ENCODE measurements at places on chromosomes 7 and 10.
A peak's percentile ranks its signal among the peaks of the same experiment; 100 is the strongest.

DNA sequence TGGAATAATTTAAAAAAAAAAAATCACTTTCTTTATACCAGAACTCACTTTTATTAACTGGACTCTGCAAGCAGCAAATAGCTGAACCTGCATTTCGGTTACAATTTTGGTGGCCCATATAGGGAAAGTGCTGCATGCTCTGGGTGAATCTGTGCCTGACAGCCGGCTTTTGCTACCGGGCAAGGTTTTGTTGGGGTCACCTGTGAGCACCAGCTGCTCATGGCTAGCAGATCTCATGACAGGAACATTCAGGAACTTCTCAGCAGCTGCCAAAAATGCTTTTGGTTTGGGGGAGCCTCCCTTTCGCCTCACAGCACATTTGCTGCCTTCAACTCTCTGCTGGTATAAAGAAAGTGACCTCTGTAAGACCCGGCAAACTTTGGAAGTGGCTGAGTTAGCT, 13.2 kb upstream of the CREB3L2 start:
- DNase-seq, result no peak

DNA sequence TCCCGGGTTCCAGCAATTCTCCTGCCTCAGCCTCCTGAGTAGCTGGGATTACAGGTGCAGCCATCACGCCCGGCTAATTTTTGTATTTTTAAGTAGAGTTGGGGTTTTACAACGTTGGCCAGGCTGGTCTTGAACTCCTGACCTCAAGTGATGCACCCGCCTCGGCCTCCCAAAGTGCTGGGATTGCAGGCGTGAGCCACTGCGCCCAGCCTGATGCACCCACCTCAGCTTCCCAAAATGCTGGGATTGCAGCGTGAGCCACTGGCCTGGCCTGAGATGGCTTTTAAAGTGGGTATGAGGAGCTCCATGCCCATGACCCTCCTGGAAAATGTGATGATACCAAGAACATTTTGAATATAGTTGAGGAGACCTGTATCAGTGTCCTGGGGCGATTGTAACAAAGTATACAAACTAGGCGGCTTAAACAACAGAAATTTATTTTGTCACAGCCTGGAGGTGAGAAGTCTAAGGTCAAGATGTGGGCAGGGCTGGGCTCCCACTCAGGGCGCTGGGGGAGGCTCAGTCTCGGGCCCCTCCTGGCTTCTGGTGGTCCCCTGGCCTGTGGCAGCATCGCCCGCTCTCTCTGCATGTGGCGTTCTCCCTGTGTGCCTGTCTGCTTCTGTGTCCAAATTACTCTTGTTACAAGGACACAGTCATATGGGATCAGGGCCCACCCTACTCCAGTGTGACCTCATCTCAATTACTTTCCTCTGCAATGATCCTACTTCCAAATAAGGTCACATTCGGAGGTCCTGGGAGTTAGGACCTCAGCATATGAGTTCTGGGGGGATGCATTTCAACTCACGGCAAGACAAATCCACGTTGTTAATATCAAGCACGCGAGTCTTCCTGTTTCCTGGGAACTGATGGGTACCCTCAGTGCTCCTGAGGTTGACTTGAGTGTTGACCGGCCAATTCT, 108.8 kb downstream of the ACTR3B start:
- DNase-seq, result no peak

DNA sequence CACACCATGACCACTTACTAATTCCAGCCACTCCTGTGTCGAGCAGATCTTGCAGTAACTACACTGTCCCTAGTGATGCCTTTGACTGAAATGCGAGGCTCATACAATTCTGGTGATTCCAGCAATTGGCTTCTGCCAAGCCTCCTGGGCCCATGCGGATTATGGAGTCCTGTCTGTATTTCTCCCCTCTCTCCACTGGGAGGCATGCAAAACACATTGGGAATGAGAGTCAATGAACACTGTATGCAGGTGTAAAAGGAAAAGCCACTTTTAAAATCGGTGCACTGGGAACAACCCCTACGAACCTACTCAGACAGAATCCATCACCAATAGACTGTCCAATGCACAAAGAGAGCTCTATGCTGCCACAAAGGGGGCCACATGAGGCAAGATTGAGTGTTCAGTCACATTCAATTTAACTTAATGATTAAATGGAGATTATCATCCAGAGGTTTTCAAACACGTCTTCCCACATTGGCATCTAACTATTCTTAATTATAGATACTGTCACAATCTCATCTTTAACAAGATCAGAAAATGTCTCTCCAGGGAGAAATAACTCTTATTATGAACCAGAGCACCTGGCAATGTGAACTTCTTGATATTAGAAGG, 550.6 kb downstream of the GLRX3 start:
- DNase-seq, result peak; percentile 34

GRCh38 chr10:102502337-102503151, at the start of gene ACTR1A:
ACTR1A (minus strand) TSS chr10:102502712; CDS start chr10:102502647, 65 bp downstream.
- peak; percentile 97 for DNase-seq

- no peak for DNase-seq
Observed at GRCh38 chr10:130959752-130960195, 351.7 kb downstream of the TCERG1L start.

- no peak for DNase-seq
Observed at GRCh38 chr7:108535257-108535656, 9.3 kb upstream of the PNPLA8 start.

DNA sequence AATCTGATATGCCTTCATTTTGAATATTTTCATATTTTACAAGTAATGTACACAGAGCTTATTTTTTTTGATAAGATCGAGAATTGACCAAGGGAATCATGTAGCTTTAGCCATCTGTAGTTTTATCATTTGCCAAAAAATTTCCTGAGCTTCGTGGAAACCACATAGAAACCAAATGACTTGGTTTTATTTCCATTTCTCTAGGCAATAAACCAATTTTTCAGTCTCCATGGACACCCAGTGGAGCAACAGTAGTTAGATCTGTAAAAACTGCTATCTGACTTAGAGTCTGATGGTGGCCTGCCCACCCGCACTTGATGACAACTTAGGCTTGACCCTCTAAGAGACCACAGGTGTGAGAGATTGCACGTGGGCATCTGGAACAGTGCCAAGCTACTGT, 127.8 kb upstream of the CDK6 start:
- DNase-seq, result no peak

DNA sequence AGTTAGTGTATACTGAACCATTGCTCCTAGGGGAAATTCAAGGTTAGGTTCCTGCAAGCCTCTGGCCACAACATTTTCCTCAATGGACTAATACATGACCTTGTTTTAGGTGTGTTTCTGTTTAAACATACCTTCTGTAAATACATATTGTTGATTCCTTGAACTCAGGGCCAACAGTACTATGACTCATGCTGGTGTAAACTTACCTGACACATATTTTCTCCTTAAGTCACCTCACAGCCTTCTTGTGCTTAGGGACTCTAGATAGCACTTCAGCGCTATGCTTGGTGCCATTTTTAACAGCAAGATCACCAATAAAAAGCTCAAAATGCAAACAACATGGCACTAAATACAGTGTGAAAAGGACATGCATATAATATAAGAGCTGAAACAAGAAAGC, 176.4 kb downstream of the TAX1BP1 start:
- DNase-seq, result no peak

DNA sequence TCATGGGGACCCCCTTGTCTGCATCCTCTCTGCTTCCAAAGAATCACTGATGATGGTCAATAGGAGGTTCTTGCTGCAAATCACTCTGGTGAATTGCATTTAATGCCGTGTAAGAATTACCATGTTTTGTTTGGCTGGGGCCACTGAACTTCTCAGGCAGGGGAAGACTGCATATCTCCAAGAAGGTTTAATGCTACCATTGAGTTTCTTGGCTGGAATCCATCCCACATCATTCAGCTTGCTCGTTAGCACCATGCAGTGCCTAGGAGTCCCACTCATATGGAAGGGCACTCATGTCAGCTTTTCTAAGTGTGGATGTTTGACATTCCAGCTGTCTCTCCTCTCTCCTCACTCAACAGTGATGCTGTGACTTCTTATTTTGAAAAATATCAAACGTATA, 50.2 kb upstream of the BAMBI start:
- DNase-seq, result no peak

- peak; percentile 20 for DNase-seq
Observed at GRCh38 chr7:94907811-94908322, 473 bp downstream of the PPP1R9A start.

DNA sequence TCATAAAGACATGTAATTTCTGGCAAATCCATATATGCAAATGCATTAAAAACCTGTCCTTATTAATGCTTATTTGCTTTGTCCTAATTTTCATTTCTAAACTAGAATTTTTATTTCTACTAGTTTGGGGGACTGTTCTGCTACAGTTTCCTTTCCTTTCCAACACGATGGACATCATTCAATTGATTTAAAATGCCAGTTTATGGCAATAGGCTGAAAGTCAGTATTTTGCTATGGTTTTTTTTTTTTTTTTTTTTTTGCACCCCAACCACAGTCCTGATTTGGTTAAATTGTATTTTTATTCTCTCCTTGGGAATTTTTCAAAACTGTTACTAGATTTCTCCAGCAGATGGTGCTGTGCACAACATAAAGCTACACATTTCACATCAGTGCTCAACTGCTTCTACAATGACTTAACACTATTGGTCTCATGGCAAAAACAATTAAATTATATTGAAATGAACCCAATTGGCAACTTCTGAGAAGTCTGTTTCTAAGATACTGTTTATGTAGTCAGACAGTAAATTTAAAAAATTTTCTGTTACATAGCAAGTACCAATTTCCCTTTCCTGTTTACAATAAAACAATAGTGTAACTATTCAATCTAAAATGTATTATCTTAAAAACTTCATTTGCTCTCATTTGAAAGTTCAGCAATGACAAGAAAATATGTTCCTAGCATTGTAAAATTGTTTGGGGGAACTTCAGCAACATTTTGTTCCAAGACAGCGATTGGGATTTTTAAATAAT, 193.8 kb upstream of the CCDC6 start:
- DNase-seq, result peak; percentile 14

DNA sequence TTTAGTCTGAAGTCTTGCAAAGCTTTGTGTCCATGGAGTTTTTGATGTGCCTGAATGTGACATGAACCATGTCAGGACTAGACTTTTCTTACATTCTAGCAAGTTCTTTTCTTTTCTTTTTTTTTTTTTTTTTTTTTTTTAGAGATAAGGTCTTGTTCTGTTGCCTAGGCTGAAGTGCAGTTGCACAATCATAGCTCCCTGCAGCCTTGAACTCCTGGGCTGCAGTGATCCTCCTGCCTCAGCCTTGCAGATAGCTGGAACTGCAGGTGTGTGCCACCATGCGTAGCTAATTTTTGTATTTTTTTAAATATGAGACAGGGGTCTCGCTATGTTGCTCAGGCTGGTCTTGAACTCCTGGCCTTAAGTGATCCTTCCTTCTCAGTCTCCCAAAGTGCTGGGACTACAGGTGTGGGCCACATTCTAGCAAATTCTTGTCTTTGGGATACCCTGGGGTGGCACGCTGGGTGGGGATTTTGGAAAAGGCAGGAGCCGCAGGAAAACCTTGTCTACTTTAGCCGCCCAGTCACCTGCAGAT, 152.8 kb downstream of the SVIL start:
- no peak for DNase-seq

GRCh38 chr10:13453896-13454295, 74.9 kb downstream of the BEND7 start:
- no peak for DNase-seq

GRCh38 chr10:59854571-59854970, 51.8 kb downstream of the CCDC6 start:
- DNase-seq, result no peak

GRCh38 chr7:46179061-46179610, 258.1 kb upstream of the IGFBP3 start:
- no peak for DNase-seq

DNA sequence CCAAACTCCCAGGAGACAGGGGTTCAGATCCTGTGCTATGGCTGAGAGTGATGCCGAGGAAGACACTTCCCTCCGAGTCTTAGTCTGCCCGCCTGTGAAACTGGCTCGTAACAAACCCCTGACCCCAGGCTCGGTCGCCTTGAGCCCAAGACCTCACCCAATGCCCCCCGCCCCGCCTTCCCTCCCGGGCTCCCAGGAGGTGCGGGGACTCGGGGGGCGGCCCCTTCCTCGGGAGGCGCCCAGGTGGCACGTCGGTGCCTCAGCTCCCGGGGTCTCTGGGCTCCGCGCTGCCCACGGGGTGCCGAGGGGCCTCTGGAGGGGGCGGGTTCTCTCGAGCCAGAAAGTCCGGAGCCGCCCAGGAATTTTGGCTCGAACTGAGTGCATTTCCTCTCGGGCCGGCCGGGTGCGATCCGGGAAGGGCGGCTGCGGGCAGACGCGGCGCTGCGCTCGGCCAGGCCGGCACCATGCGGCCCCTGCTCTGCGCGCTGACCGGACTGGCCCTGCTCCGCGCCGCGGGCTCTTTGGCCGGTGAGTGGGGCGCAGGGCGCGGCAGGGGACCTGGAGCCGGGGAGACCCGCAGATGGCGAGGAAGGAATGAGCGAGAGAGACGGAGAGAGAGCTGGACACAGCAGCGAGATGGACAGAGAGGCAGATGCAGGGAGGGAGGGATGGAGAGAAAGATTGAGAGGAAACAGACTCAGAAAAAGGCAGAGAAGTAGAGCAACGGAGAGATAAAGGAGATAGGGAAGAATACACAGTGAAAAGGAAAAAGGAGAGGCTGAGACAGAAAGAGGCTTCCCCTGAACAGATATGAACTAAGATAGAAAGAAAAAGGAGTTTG, at the start of gene PLAC9:
TSS of gene PLAC9 (plus strand) at position 432 of the 841 bp plus-strand sequence. CDS start at position 465, 33 bp downstream.
- DNase-seq, result no peak

DNA sequence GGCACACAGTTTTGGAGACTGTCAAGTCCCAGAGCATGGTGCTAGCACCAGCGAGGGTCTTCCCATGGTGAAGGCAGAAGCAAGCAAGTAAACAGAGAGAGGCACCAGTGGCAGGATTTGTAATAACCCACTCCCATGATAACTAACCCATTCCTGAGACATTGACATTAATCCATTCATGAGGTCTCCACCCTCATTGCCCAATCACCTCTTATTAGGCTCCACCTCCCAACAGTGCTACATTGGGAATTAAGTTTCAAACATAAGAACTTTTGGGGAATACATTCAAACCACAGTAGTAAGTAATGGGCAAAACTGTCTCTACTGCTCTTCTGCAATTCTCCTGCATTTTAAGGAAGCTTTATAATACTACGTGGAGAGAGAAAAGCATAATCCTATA, 193.6 kb downstream of the CACNA2D1 start:
- DNase-seq, result no peak

- no peak for DNase-seq
Observed at GRCh38 chr10:15901889-15902288, 41.6 kb upstream of the MINDY3 start.

DNA sequence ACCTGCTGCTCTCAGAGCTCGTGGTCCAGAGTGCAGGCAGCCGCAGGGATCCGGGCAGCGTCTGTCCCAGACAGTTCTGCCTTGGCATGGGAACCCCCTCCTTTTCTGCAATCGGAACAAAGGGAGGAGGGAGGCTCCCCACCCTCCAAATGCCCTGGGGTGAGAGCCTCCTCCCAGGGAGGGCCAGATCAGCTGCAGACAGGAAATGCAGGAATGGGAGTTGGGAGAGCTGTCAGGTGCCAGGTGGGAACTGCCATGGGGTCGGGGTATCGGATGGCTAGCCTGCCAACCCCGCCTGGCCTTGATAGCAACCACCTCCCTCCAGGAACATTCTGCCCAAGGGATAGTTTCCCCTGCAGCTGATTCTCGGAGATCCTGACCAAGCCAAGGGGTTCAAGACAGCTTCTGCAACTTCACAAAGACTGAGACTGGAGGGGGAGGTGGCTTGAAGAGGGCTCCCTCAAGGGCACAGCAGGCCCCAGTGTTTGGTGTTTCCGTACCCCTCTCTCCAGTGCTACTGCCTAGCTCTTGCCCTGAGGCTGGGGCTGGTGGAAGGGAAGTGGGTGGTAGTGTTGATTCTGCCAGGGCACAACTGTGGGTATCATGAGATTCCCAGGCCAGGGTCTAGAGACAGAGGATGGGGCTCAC, at the start of gene CALML5:
TSS of gene CALML5 (minus strand) at position 78 of the 648 bp plus-strand sequence. CDS start 132 bp downstream, outside the sequence.
- no peak for DNase-seq
